ENCODE measurements at places on chromosomes 7 and 10. TPM values are rescaled to one million over a fixed set of nuclear protein-coding genes. Genes with fewer than 3 reads are reported as not detected.

DNA sequence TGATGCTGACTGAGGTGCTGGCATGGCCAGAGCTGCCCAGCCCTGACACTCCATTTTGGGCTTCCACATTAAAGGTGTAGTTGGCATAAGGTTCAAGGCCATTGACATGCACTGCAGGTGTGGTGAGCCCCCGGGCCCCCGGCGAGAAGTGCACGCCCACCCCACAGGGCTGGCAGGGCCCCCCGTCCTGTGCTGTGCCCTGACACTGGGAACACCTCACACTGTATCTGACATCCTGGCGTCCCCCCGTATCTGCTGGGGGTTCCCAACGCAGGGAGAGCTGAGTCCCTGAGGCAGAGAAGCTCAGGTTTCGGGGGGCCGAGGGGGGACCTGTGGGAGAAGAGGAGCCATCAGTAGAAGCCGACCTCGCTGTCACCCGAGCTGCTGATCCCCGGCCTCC is 10.0 kb downstream of the EPHA1 start:
- no peak for DNase-seq

GRCh38 chr10:123526356-123527064 is 139.6 kb upstream of the GPR26 start:
- no peak for DNase-seq

GATAD1 gene
- 22.1 TPM for total RNA-seq

- no peak for DNase-seq
Measured at GRCh38 chr10:26326851-26327250, 110.3 kb downstream of the GAD2 start.

- no peak for DNase-seq
Measured at GRCh38 chr10:98790817-98791216, 344.1 kb upstream of the HPS1 start.

DNA sequence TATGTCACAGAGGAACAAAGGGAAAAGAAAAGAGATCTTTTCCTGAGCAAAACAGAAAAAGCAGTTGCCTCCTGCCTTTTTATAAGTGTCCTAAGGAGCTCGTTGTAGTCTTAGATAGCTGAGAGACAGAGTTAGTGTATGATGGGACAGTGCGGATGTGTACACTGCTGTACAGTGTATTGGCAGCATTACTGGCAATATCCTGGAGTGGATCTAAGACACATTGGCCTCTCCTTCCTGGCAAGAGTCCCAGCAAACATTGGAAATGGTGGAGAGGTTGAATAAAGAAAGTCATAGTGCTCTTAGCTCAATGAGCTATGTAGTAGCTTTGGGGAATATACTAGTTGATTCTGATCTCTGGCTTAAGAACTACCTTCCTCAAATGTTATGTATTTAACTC is 22.7 kb downstream of the GARS1 start:
- DNase-seq = no peak

- DNase-seq = no peak
Measured at GRCh38 chr7:11533229-11533820, 298.7 kb downstream of the THSD7A start.

CLRN3 gene
- not detected for total RNA-seq

GRCh38 chr10:32061440-32061839 is 5.2 kb upstream of the KIF5B start:
- no peak for DNase-seq

GRCh38 chr10:28711776-28712175 is 34.5 kb downstream of the BAMBI start:
- DNase-seq = no peak

DNA sequence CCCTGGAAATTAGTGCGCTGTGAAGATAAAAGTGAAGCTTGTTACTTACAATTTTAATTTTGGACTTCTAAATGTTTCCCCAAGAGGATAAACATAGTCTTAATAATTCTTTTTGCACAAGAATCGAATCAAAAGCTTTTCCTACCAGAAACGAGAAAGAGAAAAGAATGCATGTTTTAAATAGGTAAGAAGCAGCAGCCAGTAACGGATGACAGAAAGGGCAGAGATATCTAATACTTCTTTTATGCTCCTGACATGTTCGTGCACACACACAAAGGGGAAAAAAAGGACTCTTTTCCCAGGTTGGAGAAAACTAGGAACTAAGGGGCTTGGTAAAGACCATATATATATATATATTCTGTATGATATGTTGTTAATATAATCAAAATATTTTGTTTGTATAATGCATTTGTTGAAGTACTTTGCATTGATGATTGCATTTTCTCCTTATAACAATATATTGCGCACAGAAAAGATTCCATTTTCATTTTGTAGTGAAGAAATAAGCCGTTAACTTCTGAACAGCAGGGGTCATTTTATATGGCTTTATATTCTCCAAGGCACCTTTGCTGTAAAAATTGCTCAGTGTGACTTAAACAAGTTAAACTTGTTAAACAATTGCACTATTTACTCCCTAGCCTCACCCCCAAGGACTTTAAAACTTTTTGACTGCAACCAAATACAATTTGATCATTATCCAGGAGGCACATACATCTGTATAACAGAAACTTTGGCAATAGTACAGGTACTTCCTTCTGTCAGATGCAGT is 2.2 kb downstream of the PRKAR2B start:
- no peak for DNase-seq

- no peak for DNase-seq
Measured at GRCh38 chr10:38054361-38054797, 39.8 kb upstream of the ZNF37A start.

GRCh38 chr7:78714356-78714755 is 739.1 kb downstream of the MAGI2 start:
- DNase-seq = no peak

IKZF1 gene
- 282 TPM for total RNA-seq

DNA sequence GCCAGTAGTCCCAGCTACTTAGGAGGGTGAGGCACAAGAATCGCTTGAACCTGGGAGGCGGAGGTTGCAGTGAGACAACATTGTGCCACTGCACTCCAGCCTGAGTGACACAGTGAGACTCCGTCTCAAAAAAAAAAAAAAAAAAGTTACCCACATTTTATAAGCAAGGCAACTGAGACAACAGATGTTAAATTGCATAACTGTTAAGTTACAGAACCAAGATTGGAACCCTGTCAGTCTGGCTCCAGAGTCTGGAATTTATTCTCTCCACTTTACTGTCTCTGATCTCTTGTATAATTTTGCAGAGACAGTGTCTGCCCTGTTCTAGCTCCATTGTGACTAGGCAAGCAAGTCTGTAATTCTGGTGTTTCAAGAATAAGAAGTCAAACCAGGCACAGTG is 6.2 kb upstream of the ITGB1 start:
- DNase-seq = no peak

CLCN1 gene
- total RNA-seq = not detected

DNA sequence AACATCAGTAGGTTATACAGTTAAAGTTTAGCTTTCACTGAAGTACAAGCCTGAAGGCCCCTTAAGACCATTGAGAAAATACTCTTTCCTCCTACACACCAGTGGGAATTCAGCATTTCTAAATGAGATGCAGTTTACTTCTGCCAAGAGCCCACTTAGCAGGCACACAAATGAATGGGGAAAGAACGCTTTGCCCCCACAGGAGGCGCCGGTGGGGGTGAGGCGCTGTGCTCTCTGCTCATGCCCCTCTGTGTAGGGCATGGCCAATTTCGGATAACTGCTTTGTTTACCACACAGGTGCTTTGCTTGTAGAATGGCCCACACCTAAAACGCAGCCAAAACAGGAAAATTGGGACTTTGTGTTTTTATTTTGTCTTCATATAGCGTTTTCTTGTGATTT is 15.9 kb upstream of the LAT2 start:
- DNase-seq = no peak

DNA sequence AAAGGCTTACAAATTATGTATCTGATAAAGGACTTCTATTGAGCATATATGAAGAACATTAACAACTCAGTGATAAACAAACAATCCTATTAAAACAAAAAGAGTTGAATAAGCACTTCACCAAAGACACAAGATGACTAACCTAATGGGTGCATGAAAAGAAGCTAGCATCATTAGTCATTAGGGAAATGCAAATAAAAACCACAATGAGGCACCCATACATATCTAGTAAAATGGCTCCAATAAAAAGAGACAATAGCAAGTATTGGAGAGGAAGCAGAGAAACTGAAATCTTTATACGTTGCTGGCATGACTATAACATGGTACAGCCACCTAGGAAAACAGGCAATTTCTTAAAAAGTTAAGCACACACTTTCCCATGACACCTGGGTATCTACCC is 77.6 kb upstream of the ZMIZ1 start:
- no peak for DNase-seq

GRCh38 chr7:13875496-13876074 is 113.9 kb downstream of the ETV1 start:
- no peak for DNase-seq

- DNase-seq = no peak
Measured at GRCh38 chr10:6276356-6276755, 73.6 kb downstream of the PFKFB3 start.

ZNF394 gene
- 38.7 TPM for total RNA-seq

GRCh38 chr10:96345222-96345621 is 13.6 kb downstream of the OPALIN start:
- no peak for DNase-seq

OPN4 gene
- total RNA-seq = not detected

DNA sequence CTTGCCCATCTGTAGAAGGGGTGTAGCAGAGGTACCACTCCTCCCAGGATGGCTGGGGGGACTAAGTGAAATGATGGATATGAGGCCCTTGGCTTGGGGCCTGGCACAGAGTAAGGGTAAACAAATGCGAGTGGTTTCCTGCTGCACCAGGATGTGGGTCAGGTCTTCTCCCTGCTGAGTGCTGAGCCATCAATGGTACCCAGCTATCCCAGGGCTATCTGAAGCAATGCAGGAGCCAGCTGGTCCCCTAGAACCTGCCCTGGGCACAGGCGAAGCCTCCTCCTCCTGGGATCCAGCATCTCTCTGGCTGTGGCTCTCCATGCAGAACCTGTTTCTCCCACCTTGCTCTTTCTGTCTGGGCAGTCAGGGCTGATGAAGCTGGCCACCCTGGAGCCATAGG is 20.9 kb upstream of the GOLGA7B start:
- peak; percentile 62 for DNase-seq

GBX1 gene
- total RNA-seq = not detected

- no peak for DNase-seq
Measured at GRCh38 chr10:76667408-76668370, 969.9 kb downstream of the KCNMA1 start.

- no peak for DNase-seq
Measured at GRCh38 chr7:66913118-66914037, 7.6 kb upstream of the TMEM248 start.
